ENCODE measurements at places on chromosomes 2 and 18.

DNA sequence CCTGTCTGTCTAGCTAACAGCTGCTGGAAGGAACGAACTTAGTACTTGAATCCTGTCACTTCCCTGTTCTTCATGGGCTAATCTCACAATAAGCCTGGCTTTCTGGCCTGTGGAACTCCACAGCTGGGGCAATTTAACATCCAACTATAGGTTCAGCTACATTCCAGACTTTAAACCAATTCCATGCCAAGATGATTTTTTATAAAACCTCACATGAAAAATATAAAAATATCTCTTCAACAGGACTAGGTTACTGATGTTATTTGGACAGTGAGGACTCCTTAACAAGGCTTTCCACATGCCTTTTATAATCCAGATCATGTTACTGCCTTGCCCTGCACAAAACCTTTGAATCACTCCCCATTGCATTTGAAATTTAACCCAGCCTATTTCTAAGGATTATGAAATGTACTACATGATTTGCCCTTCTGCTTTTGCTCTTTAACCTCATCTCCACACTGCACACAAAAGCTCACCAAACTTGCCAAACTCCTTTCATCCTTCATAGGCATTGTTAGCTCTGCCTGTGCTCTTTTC lies 863.2 kb upstream of the CHAC2 start:
- DNase-seq, result no peak

GRCh38 chr2:118902266-118903028 lies 39.5 kb upstream of the MARCO start:
- no peak for DNase-seq

DNA sequence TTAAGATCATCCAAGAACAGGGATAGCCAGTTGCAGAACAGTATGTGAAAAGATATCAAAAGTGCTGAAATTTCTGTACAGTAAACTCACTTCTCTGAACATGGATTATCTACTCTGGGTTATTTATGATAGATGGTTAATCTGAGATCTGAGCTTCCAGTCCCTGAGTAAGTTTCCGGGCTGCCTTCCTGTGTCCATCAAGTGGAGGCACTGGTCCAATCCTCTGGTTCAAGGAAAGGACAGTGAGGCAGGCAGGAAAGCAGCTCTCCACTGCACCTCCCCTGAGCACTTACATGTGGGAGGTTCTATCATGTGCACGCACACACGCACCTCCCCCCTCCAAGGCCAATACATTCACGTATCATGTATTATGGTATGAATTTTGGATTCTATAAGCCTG lies 32.5 kb downstream of the GPR45 start:
- DNase-seq, result no peak

DNA sequence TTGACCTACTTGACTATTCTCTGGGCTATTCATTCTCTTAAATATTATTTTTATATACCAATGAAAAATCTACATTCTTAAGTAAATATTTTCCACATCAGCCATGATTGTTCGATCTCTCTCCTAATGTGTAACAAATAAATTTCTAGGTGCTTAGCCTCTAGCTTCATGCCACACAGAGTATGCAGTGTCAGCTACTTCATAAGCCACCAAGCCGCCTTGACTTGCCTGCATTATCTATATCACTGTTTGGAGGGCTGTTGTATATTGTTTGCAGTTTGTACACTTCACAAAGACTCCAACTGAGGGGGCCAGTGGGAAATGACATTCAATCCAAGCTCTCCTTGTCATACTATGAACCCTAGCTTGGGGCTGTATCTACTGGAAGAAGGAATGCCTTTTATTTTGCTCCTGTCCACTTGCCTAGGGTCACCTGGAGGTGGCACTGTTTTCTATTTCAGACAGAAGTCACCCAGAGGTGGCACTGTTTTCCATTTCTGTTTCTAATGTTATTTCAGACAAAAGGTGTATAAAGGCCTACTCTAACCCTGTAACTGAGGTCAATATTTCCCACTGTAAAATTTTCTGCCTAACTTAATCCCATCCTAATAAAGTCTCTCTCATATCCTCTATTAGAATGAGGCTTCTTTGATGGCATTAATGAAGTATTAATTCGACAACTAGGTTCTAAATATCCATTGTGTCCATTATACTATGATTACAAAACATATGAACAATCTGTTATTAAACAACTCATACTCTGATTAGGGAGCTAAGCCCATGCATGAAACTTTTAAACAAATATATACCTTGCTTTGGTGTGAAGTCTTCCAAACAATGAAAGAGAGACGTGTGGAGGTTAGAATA lies 36.4 kb downstream of the COL5A2 start:
- no peak for DNase-seq

GRCh38 chr2:28469304-28469703 lies 26.6 kb upstream of the PLB1 start:
- no peak for DNase-seq

DNA sequence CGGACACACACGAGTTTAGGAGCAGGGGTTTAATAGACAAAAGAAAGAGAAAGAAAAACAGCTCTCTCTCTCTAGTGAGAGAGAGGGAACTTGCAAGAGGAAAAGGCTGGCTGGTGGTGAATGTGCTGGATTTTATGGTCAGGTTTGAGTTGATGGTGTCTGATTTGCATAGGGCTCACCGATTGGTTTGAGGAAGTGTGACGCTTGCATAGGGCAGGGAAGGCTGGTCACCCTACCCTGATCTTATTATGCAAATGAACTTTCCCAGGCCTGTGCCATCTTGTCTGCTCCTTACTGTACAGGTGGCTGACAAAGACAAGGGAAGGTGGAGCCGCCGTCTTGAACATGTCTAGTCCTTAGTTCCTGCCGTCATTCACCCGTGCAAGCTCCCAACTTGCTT lies 408.9 kb downstream of the RIT2 start:
- no peak for DNase-seq

DNA sequence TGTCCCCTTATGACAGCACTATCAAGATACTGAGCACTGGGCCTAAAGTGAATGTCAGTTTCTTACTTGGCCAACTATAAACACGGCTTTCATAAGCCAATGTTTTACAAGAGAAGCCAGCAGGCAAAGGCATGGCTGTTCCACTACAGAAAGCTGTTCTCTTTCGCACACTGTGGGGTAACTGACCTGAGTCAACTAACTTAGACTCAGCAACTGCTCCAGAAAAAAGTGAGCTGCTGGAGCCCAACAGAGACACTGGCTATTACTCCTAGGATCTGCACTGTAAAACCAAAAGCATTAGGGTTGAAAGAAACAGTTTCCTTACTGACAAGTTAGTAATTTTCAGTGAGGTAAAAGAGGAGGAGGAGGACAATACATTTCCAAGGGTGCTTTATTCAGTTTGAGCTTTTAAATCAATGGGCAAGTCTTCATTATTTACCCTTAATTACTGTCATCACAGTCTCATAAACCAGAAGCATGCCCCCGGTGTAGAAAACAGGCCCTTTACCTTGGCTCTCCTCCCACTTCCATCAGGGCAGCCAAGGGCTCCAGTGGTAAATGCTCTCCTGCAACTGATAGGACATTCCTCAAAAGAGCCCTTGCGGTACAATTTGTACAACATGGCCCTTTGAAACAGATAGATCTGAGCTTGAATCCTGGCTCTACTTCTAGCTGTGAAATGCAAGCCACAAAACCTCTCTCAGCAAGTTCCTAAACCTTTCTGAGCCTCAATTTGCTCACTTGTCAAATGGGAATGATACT lies 275.7 kb downstream of the PDE11A start:
- no peak for DNase-seq

DNA sequence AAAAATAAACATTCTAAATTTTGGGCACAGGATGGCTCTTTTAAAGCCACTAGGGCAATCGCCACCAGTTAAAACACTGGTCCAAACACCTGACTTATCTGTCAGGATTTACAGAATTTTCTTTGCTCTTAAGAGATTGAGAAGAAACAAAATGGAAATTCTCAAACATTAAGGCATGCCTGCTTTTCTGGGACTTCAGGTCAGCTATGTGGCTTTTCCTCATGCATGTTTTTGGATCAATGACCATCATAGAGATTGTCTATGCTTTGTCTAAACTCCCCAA lies 112.7 kb downstream of the SMAD2 start:
- DNase-seq, result no peak

GRCh38 chr2:100886085-100886484 lies 66.1 kb downstream of the NPAS2 start:
- no peak for DNase-seq

- DNase-seq, result no peak
These were observed 529.6 kb upstream of the ZEB2 start for GRCh38 chr2:145049475-145049874.

GRCh38 chr2:110713513-110714362 lies 18.6 kb upstream of the ACOXL start:
- DNase-seq, result no peak

GRCh38 chr2:164657129-164657528 lies 35.8 kb upstream of the GRB14 start:
- no peak for DNase-seq

- DNase-seq, result no peak
These were observed 3.6 kb downstream of the SCRN3 start for GRCh38 chr2:174399171-174399570.

DNA sequence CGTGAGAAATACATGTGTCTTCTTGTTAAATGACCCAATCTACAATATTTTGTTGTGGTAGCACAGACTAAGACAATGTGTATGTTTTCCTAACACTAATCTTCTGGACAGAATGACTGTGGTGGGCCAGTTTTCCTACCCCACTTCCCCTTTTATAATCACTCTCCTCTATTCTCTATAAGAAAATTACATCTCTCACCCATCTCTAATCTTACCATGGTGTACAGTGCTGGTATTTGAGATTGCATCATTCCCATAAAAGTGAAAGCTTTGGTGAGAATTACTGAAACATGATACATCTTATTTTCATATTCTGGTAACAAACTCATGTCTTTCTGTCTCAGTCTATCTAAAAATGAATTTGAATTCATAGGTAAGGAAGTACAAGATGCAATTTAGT lies 40.5 kb downstream of the CAVIN2 start:
- no peak for DNase-seq

DNA sequence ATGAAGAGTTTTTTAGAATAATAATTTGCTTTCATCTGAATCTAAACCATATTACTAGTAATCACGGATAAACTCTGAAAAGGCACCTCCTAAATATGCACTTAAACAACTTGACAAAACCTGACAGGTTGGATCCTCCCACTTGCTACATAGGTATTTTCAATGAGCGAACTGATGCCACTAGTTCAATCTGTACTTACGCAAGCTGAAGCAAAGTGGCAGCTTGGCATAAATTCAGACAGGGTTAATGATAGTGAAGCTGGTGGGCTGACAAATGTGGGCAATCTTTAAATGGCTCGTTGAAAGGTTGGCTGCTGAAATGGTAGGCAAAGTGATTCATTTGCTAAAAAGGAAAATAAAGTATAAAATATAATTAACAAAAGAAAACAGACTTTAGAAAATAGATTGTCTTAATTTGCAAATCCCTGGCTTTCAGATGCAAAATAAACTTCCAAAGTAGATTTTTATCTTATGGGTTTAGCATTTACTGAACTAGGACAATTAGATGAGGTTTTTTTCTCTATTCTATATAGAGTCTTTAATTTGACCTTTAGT lies 1713.5 kb upstream of the SLC39A10 start:
- DNase-seq, result no peak

GRCh38 chr2:110650346-110650745 lies 27.5 kb downstream of the BUB1 start:
- DNase-seq, result no peak

- DNase-seq, result no peak
These were observed 350.9 kb downstream of the PARD3B start for GRCh38 chr2:204896146-204896545.

- no peak for DNase-seq
These were observed 16.4 kb upstream of the KCNG3 start for GRCh38 chr2:42510191-42510590.

DNA sequence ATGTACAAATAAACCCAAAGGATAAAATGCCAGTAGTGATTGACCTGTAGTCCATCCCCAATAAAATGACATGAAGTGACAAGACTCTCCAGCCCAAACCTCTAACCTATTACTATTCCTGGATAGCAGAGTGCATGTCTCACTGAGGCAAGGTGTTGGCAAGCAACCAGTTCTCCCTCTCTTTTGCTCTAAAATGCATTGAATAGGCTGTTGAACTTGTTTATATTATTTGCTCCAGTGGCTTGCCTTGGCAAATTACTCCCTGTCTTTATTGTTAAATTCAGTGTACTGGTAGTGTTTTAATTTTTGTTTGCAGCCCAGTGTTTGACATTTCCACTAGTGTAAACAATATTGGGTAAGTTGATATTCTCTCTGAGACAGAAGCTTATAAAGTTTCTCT lies 70.5 kb downstream of the CSRNP3 start:
- no peak for DNase-seq

DNA sequence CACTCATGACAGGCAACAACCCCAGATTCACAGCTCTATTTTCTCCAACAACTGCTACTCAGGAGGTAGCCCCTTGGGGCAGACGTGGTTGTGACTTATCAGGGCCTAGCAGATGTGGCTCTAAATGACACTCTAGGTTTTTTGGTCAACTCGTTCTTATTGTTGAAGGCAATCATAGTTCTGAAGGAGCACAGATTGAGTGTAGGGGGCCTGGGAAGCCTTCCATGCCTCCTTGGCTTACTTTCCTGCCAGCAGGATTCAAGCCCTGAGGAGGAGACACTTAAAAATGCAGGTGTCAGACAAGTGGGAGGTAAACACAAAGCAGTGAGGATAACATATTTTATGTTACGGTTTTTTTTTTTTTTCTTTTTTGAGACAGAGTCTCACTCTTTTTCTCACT lies 23.5 kb upstream of the SUCLG1 start:
- no peak for DNase-seq

DNA sequence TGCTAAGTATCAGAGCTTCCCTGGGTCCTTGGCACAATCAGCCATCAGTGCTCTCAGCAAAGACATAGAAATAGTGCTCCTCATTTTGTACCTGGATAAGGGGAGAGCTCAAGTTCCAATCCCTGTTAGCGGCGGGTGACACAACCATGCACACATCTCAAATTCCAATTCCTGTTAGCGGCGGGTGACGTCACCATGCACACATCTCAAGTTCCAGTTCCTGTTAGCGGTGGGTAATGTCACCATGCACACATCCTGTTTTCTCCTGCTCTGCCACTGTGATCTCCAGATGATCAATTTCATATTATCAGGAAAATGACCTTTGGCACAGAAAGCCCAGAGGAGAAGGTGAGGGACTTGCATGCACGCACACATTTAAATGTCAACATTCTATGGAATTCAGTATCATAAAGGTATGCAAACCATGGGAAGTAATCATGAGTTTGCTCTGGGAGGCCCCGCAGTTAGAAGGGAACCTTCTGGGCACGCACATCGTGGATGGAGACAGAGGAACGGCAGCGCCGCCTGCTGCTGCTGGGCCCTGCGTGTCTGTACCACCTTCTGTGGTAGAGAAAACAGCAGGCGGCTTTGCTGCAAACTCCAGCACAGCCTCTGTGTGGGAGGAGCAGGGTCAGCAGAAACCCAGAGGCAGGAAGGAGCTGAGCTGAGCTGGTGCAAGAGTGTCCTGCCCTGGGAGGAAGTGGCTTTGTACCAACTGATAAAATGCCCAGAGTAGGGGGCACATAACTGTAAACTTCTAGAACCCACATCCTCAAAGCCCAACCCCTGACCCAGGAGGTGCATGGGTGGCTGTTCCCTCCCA lies 77.8 kb downstream of the MBP start:
- DNase-seq, result peak; percentile 60

GRCh38 chr2:162646794-162647193 lies 191.8 kb downstream of the KCNH7 start:
- no peak for DNase-seq
